NCI-H1930 (cell line): ENCODE measurements at places on chromosomes 11 and 22.

DNA sequence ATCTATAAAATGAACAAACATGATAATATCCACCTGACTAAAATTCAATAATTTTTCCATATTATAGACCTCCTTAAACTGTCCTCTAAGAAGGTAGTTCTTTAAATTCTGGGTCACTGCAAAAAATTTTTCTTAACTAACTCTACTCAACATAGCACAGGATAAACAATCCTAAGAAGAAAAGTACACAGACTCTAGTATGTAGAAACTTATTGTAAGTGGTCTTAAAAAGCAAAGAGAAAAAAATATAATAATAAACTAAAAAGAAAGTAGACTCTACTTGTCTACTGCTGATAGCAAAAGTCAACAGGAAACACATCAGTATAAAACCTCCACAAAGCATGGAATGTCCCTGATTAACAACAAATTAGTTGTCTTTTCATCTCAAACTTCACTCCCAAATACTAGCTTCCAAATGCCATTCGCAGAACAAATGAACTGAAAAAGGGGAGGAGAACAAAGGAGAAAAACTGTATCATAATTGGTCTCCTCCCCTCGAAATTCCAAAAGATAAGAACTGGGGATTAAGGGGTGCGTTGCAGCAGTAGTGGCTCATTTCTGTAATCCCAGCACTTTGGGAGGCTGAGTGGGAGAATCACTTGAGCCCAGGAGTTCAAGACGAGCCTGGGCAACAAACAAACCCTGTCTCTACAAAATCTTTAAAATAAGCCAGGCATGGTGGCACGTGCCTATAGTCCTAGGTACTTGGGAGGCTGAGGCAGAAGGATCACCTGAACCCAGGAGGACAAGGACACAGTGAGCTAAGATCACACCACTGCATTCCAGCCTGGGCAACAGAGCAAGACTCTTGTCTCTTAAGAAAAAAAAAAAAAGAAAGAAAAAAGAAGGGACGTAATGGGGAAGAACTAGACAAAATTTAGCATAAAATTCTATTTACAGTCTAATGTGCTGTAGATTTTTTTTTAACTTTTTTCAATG lies 6.5 kb downstream of the FCHSD2 start:
- DNase-seq = no peak

DNA sequence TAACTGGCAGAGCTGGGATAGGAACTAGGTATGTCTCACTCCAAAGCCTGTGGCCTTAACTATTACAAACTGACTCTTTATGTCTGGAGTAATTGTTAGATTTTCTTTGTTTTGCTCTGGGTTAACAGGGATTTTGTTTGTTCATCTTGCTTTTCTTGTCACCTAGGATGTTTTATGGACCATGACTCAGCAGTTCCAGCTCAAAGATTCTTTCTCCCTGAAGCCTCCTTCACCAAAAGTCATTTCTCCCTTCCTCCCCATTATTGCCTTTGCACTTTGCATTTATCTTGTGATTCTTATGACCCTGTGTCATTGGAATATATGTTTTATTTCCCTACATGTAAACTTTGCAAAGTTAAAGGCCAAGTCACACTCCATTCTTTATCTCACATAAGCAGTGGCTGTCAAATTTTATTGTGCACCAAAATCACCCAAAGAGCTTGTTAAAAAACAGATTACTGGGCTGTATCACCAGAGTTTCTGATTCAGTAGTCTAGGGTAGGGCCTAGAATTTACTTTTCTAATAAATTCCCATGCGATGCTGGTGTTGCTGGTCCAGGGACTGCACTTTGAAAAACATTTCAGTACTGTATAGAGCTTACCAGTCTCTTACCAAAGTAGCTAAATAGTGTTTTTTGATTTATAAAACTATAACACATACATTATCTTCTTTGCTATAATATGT lies 327.7 kb downstream of the DLG2 start:
- DNase-seq = no peak

- DNase-seq = no peak
These were observed 283.0 kb downstream of the RAB38 start for GRCh38 chr11:87892291-87892690.

DNA sequence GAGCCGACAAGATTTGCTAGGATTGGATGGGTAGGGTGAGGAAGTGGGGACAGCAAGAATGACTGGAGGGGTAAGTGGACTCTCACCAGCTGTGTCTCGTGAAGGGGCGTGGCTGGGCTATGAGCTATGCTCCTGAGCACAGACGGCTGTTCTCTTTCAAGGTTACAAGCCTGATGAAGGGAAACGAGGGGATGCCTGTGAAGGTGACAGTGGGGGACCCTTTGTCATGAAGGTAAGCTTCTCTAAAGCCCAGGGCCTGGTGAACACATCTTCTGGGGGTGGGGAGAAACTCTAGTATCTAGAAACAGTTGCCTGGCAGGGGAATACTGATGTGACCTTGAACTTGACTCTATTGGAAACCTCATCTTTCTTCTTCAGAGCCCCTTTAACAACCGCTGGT lies 19.9 kb downstream of the F2 start:
- DNase-seq = no peak

DNA sequence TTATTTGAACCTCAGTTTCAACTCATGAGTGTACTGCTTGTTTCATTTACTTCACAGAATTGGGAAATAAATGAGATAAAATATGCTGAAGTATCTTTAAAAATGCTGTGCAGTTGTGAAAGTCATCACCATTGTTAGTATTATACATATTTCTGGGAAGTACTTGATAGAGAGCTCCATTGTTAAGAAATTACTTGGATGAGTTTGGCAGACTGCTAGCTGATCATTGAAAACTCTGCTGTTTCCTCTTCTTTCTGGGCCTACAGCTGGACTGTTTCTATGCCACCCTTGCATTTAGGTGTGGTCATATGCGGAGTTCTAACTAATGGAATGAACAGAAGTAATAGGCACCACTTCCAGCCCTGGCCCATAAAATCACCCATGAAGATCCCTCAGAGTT lies 10.0 kb downstream of the SIK2 start:
- DNase-seq = no peak

GRCh38 chr22:17867160-17867785 lies 93.0 kb upstream of the BID start:
- no peak for DNase-seq

DNA sequence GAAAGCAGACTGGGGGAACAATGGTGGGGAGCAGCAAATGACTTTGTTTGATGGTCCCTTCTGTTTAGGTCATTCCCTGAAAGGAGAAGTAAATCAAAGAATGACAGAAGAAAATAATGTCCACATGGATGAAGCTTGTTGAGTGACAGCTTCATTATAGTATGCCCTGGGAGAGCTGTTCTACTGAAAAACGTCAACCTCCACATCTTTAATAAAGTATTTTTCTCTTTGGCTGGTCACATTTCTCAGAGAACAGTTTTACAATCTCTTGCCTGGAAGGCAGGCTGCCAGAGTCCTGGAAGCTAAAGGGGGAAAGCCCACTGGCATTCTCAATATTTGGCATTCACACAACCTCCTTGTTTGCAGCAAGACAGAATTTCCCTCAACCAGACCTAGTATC lies 287.9 kb downstream of the SWAP70 start:
- DNase-seq = no peak

GRCh38 chr11:129386795-129387397 lies 11.2 kb downstream of the BARX2 start:
- DNase-seq = no peak

DNA sequence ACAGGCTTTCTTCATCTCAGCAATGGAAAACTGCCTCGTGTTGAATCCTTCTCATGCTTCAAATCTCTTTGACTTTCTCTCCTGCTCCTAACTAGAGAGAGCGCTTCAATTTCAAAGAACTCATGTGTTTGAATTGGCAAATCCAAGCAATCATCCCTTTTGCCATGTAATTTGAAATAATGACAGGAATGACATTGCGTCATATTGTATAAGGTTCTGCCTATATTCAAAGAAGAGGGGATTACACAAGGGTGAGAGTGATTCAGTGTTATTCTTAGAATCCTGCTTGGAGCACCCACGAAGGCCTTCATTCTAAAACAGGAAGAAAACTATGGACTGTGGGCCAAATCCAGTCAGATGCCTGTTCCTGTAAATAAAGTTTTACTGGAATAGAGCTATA lies 720.6 kb downstream of the JRKL start:
- DNase-seq = no peak

DNA sequence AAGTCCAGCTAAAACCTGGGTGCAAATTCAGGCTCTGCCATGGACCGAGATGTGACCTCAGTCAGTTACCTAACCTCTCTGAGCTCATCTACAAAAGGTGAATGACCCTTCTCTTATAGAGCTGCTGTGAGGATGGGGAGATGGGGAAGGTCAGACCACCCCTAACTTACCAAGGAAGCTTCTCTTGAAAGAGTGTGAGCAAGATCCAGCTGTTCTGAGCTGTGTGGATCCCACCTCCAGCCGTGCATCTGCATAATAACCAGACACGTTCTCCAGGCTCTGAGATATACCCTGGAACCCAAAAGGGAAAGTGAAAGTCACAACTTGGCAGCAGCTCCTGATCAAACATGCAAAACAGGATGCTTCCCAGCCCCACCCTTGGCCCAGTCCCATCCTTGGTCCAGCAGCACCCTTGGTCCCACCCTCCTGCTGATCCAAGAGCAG lies at the start of gene APOL3:
TSS of gene APOL3 (minus strand) at position 257 of the 444 bp plus-strand sequence. CDS start 11,700 bp downstream, outside the sequence.
- DNase-seq = no peak
